Hematopoietic multipotent progenitor cell (in vitro differentiated cells): ENCODE measurements at places on chromosomes 3 and 15. TPM values are rescaled to one million over a fixed set of nuclear protein-coding genes. Genes with fewer than 3 reads are reported as not detected.

- no peak for DNase-seq
Measured at GRCh38 chr3:104832530-104832929, 534.2 kb upstream of the ALCAM start.

DNA sequence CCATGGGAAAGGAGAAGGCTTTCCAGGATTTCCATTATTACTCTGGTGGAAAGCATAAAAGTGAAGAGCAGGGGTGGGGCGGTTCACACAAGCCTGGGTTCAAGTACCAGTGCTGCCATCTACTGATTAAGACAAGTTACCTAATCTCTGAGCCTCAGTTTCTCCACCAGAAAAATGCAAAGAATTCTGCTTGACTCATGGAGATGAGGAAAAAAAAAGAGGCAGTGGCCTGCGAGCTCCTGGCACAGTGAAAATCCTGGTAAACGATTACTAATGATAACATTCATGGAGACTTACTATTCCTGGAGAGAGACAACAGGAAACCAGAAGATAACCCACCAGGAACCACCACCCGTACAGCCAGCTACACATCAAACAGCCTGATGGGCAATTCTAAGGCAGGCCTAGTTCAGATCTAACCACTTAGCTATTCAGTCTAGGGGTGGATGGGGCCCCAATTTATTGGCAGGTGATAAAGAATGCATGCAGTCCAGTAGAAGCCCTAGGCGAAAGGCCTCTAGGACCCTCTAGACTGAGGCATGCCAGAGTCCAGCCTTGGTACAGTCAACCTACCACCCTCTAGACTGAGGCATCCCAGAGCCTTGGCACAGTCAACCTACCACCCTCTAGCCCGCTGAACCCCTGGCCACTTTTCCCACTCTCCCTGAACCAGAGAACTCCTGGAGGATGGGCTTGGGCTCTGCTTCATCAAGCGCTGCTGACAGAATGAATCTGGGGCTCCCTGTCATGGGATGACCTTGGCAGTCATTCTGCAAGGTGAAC, 2.5 kb downstream of the AMOTL2 start:
- no peak for DNase-seq

The CFAP91 gene
- total RNA-seq, result 0.54 TPM

DNA sequence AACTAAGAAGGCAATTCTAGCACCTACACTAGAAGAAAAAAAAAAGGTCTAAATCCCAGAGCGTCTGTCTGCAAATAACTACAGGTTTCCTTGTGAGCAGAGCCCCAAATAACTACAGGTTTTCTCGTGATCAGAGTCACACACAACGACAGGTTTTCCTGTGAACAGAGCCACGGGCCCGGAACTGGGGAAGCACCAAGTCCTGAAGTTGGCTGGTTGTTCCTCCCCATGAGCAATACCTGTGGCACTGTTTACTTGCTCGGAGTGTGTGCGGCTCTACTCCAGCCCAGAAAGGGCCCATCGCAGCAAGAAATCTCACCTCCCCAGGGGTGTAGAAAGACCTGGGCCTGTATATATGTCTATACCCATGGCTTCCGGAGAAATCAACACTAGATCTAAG, 644 bp upstream of the MASP1 start:
- no peak for DNase-seq

DNA sequence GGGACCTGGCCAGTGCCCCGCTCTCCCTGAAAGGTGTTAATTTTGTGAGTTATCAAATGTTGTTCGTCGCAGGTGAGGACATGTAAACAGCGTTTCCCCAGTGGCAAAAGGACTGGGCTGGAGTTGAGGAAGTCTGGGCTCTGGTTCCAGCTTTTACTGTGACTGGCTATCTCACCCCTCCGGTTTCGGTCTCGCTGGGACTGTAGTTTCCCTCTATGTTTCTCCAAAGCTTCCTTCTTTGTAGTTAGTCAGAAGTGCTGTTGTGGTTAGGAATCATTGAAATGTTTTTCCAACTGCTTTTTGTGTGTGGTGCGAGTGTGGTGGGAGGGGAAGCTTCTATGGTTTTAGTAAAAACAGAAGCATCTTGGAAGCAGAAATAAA, 990 bp upstream of the CLDN1 start:
- DNase-seq, result peak; percentile 5

DNA sequence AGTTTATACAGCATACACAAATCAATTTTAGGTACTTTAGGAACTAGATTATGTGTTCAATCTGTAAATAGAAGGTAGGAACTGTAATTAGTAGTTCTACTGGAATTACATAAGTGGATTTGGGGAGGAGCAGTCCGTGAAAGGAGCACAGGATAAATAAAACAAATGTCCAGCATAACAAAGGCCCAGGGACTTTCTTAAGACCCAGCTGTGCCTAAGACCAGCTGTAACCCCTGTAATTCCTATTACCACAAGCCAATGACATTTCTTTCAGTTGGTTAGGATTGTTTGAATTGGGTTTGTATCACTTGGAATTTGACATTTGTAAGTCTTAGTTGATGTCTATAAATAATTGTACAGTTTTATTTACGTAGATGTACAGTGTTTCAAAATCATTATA, 4.8 kb upstream of the ZBTB20 start:
- no peak for DNase-seq

DNA sequence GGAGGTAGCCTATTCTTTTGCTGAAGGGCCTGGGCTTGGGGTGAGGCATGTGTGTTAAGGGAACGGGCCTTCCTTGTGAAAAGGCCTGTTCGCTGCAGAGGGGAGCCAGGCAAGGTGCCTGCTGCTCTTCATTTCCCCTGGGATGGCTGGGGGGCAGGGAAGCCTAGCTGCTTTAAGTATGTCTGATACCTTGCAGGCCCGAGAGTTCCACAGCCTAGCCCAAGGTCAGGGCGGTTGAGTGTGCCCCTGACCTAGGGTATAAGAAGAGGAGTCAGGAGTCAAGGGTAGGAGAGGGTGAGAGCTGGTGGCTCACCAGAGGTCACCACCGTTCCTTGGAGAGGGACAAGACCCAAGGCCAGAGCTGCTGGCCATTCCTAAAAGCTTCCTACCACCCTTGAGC, 46.6 kb downstream of the UMPS start:
- no peak for DNase-seq

The OR5K2 gene
- not detected for total RNA-seq

GRCh38 chr3:123158330-123158729, 43.4 kb upstream of the SEC22A start:
- DNase-seq, result no peak

The TRANK1 gene
- total RNA-seq, result 43.9 TPM

DNA sequence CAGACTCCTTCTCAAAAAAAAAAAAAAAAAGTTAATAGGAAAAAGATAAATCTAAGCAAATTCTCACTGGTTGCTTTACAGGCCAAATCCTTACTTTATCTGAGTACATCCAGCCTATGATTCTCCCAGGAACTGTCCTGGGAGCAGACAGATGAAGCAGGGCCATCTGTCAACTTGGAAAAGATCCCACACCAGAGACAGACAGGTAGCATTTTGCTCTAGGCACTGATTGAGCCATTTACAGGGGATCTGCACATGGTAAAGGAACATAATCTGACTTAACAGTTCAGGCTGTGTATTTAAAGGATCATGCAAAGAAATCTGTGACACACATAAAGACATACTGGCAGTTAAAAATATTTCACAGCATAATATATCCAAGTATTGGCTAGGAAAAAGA, 1006.5 kb downstream of the TBL1XR1 start:
- DNase-seq, result no peak
